ENCODE measurements at places on chromosomes 2 and 18. TPM values are rescaled to one million over a fixed set of nuclear protein-coding genes. Genes with fewer than 3 reads are reported as not detected.

The SKA1 gene
- 6.6 TPM for total RNA-seq

DNA sequence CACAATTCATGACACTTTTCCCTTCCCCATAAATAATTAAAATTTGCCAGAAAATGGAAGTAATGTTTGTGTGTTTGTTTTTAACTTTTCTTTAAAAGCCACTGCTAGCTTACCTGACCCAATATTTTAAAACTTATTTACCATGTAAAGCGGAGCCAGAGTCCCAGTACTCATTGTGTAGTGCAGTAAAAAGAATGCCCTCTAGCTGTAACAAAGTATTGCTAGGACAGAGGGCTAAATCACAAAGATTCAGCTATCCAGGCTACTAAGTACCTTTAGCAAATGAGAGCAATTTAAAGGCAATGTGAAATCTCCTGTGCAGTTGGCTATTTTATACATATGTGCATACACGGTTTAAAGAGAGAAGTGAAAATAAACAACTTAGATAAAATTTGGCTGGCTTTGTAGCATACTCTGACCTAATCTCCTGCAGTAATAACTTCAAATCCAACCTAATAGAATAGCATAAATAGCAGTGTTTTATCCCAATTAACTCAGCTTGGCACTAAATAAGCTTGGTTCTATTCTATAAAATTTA lies 997.4 kb upstream of the PIK3C3 start:
- no peak for DNase-seq

DNA sequence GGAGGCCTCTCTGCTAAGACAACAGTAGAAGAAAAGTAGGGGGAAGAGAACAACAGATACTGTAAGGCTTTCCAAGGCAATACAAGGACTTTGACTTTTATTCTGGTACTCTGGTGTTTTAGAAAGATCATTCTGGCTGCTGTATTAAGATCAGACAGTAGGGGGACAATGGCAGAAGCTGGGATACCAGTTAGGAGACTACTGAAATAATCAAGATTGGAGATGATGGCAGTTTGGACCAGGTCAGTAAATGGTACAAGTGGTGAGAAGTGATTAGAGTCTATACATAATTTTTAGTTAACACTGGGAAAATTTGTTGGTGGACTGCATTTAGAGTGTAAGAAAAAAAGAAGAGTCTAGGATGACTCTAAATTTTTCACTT lies 139.7 kb downstream of the ROCK1 start:
- no peak for DNase-seq

The LBX2 gene
- total RNA-seq: 1.4 TPM

DNA sequence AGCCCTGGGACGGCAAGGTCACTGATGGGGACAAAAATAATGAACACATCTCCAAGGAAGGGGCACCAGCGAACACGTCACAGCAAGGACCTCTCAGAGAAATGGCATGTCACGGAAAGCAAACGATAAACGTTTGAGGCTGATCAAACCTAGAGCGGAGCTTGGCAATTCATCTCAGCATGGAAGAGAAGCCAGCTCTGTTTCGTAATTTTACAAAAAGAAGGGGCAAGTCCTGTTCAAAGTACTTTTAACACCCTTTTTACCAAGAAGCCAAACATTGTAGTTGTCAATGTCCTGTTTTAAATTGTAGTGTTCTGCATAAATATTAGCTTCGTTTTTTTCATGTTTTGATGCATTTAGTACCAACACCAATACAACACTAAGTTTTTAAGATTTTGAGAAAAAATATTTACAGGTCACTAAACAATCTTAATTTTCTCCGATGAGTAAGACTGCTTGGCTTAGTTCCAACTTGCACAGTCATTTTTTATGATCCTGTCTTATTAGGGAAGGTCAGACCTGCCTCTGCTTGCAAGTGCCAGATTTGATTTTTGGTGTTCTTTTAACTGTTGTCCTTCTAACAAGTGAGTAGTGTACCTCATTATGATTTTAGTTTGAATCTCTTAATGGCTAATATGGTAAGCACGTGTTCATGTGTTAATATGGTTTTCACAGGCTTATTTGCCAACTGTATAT lies 818.5 kb upstream of the SALL3 start:
- no peak for DNase-seq

GRCh38 chr2:85148190-85148589 lies 15.0 kb downstream of the TCF7L1 start:
- no peak for DNase-seq

GRCh38 chr2:68739595-68740399 lies 5.2 kb downstream of the ARHGAP25 start:
- no peak for DNase-seq
